Femur (tissue), 1 donor: ENCODE measurements at places on chromosomes 6 and 20.

GRCh38 chr6:156197513-156197912 lies 579.7 kb upstream of the ARID1B start:
- no peak for DNase-seq

- no peak for DNase-seq
Observed at GRCh38 chr6:44462797-44463727, 75.6 kb downstream of the CDC5L start.

- no peak for DNase-seq
Observed at GRCh38 chr6:25942561-25943147, 12.2 kb upstream of the SLC17A2 start.

- no peak for DNase-seq
Observed at GRCh38 chr6:122772724-122773415, 6.6 kb upstream of the FABP7 start.

GRCh38 chr6:87407901-87408720 lies at the start of gene CFAP206:
Gene CFAP206, plus strand, starts transcription at chr6:87407972. Its CDS starts 1,868 bp downstream, at chr6:87409840.
- peak; percentile 86 for DNase-seq

DNA sequence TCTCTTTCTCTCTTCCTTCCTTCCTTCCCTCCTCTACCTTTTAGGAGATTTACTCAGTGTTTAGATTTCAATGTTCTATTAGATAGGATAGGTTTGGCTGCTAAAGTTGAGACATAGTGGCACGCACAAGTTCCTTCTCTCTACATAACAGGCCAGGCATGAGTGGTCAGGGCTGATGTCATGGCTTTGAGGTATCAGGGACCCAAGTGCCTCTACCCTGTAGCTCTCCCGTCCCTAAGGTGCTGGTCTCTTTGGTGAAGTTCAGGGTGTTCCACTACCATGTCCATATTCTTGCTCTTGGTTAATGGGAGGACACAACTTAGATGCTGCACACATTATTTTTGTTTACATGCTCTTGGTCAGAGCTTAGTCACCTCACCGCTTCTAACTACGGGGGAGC lies 245.3 kb downstream of the QKI start:
- DNase-seq: no peak

DNA sequence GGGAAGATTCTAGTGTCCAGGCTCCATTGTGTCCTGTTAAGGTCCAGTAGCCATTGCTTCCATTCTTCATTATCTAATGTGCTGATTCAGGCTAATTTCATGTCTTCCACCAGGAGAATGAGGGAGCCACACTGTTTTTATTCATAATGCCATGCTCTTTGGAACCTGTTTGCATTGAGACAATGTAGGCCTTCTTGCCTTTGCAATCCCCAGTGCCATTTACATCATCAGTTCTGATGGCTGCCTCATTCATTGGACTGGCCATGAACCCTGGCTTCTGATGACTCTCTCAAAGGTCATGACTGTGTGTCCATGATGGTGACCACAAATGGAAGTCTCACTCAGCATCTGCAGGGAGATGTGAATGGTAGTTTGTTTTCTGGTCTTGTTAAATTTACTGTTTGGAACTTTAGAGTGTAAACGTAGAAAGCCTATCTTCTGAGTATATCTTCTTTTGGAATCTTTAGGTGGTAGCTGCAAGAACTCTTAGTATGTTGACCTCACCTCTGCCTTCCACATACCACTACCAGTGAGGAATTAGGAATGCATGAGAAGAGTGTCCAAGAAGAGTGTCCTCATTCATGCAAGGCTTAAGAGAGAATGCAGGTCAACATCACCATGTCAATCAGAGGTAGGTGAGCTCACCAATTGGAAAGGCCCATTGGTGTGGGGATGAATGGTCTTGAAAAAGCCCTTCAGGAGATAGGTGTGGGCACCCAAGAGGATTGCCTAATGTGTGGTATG lies 42.9 kb upstream of the ZFP64 start:
- DNase-seq: no peak

DNA sequence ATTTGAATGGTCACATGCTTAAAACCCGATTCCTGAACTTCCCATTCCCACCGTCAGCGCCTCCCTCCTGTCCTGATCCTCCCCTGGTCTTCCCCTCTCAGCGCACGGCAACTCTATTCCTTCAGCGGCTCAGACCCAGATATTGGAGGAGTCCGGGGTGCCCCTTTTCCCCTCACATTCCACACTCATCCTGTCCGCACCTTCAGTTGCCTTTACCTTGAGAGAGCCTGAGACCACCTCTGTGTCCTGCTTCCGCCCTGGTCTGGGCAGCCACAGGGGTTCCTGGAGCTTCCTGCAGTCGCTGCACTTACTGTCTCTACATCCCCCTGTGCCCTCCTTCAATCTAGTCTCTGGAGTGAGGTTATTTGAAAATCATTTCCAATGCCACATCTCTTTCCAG lies 193.4 kb downstream of the BCAS1 start:
- DNase-seq: no peak

GRCh38 chr6:100420711-100421110 lies 44.0 kb downstream of the SIM1 start:
- no peak for DNase-seq

DNA sequence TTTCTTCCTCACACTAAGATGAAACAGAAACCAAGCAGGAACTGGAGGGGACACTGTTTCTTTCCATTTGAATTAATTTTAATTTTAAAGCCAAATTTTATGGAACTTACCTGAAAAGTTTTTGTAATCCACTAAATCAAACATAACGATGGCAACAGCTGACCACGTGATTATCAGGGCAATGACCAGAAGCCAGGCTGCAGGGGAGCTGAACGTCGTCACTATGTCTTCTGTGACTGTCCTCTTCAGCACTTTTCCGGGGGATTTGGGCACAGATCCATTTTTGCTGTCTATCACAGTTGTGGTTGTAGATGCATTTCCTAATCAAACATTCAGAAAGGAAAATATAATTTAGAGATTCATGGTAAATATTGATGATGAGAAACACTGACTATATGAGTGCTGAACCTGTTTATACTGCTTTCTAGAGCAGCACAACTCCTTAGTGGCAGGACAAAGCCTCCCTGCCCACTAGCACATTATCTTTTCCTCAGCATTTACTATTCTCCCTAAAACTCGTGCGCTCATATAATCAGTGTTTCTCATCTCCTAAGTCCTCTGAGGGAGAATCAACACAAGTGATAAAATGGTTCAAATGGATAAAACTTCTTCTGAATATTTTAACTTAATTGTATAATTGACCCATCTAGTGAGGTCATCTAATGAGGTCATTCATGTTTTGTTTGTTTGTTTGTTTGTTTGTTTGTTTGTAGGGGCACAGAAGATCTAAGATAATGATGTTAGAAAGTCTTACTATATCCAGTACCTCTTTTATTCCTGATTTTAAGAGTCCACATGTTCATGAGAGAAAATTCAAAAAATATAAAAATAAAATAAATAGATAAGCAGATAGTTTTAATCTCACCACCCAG lies 65.7 kb downstream of the TRDN start:
- no peak for DNase-seq

DNA sequence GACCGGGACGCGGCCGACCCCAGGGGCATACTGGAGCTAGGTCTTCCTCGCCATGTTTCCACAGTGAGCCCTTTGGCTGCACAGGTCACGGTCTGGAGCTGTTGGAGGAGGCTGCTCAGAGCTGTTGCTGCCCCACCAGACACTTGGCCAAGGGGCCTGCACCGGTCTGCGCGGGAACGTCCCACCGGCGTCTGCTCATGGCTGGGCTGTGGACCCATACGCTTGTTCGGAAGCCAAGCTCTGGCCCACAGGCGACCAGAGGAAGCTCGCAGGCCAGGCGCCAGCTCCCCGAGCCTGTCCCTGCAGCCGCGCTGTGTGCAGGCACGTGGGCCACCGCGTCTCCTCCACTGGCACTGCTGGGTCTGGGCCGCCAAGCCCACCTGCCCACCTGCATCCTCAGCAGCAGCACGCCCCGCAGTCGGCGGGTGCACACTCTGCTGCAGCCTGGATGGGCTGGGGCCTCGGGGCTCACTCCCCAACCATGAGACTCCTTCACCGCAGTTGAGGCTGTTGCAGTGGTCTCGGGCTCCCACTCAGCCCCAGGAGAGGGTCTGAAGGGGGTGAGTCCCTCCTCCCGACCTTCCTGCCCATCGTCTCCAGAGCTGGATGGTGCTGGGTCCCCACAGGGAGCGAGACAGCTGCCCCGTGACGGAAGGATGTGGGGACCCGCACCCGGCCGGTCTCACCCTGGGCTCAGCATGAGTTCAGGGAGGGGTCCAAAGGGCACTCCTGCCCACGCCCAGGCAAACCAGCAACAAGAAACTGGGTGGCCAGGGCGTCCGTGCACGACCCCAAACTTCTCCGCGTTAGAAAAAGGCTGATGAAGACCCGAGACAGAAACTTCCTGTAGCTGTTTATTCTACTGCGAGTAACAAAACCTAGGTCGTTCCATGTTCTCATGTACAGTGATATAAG lies 15.5 kb upstream of the TCFL5 start:
- peak; percentile 92 for DNase-seq

GRCh38 chr6:150116200-150116800 lies 26.5 kb upstream of the PPP1R14C start:
- no peak for DNase-seq

- no peak for DNase-seq
Observed at GRCh38 chr6:71324194-71324785, 35.7 kb downstream of the OGFRL1 start.

DNA sequence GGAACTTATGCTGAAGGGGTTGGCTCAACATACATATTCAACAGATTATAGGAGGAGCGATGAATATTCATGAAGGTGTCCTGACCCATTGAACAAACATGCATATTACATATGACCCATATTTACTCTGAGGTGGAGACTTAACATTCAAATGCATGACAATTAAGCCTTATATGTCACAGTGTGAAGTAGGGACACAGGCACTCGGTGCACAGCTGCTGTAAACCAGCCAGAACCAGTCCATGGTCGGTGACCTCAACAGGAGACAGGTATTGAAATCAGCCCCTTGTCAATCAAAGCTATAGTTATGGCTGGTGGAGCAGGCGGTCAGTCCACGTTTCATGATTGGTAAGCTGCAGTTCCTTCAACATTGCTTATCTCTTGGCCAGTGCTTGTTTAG lies 347.3 kb downstream of the THBS2 start:
- no peak for DNase-seq

- no peak for DNase-seq
Observed at GRCh38 chr6:131116755-131117360, 18.4 kb upstream of the AKAP7 start.

GRCh38 chr20:57999465-58000111 lies 228.9 kb downstream of the ANKRD60 start:
- DNase-seq: peak; percentile 58
